ENCODE measurements at places on chromosomes 3 and 15. TPM values are rescaled to one million over a fixed set of nuclear protein-coding genes. Genes with fewer than 3 reads are reported as not detected.

Gene CHAC1
- total RNA-seq, result 2.7 TPM

Gene PGBD4
- 3.8 TPM for total RNA-seq

Gene POPDC2
- total RNA-seq, result 2.6 TPM

Gene DAPK2
- 3.3 TPM for total RNA-seq

Gene ROBO2
- not detected for total RNA-seq

Gene CRYGS
- 5.4 TPM for total RNA-seq
